Left renal pelvis (tissue), 4 donors: ENCODE measurements at places on chromosomes 3 and 15. TPM values are rescaled to one million over a fixed set of nuclear protein-coding genes. Genes with fewer than 3 reads are reported as not detected.

GRCh38 chr3:54139630-54140029, 17.3 kb downstream of the CACNA2D3 start:
- no peak for DNase-seq

DNA sequence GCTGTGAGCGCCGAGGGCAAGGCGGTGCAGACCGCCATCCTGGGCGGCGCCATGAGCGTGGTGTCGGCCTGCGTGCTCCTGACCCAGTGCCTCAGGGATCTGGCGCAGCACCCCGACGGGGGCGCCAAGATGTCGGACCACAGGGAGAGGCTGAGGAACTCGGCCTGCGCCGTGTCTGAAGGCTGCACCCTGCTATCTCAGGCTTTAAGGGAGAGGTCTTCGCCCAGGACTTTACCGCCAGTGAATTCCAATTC, 2.3 kb downstream of the TLNRD1 start:
- DNase-seq, result no peak

GRCh38 chr3:12934431-12934830, 93.1 kb upstream of the RPL32 start:
- no peak for DNase-seq

GRCh38 chr3:119642746-119643473, 17.5 kb downstream of the POPDC2 start:
- no peak for DNase-seq

DNA sequence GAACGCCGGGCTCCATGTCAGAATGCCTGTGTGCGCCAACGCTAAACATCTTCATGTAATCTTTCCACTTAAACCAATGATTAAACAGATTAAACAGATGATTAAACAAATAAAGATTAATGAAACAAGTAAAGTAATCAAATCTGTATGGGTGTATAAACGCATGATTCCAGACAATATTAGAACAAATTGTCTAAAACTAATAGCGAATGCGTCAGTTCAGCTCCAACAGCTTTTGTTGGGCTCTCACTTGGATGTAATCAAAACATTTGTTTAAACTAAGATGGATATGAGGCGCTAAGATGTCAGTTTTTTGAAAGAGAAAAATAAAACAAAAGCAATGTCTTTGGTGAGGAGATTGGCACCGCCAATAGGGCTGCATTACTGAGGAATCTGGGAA, 299.1 kb upstream of the TLE3 start:
- no peak for DNase-seq

Gene ZDHHC23
- polyA plus RNA-seq, result 10.9 TPM
